ENCODE measurements at places on chromosomes 5 and 9. TPM values are rescaled to one million over a fixed set of nuclear protein-coding genes. Genes with fewer than 3 reads are reported as not detected.

The PCDHGB5 gene
- 8.6 TPM for total RNA-seq

DNA sequence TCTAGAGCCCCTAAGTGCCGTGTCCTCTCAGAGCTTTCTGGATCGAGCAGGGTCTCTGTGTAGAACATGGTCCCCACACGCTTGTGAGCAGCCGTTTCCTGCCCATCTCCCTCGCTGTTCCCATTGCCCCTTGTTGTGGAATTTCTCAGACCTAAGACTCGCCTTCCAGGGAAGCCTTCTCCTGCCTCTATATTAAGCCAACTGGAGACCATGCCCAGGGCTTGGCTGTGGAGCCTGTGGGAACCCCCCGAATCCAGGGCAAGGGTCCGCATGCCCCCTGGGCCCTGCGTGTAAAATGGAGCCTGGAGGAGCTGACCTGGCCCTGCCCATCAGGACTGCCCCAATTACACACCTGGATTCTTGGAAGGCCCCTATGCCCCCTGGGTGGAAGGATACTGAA lies 14.5 kb upstream of the SPATA31E1 start:
- DNase-seq, result no peak

- DNase-seq, result no peak
Observed at GRCh38 chr9:1580215-1580614, 434.9 kb upstream of the SMARCA2 start.

- no peak for DNase-seq
Observed at GRCh38 chr5:64462391-64462790, 43.4 kb upstream of the RGS7BP start.

DNA sequence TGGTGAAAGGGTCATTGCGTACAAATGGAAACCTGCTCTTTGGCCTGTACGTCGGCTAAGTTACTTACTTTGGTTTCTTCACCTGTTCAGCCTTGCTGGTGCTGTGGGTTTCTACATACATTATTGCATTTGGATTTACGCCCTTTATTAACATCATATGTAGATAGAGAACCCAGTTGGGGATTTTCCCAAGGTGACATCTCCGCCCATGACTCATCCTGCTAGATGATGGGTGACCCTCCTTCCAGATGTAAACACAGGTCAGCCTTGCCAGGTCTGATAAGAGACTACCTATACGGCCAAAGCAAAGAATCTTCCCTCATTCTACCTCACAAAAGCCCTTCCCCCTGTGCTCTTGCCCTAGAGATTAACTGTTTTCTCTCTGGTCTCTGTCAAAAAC lies 360.9 kb downstream of the KDM4C start:
- no peak for DNase-seq

The TMOD1 gene
- not detected for total RNA-seq

The GARIN3 gene
- total RNA-seq, result not detected

DNA sequence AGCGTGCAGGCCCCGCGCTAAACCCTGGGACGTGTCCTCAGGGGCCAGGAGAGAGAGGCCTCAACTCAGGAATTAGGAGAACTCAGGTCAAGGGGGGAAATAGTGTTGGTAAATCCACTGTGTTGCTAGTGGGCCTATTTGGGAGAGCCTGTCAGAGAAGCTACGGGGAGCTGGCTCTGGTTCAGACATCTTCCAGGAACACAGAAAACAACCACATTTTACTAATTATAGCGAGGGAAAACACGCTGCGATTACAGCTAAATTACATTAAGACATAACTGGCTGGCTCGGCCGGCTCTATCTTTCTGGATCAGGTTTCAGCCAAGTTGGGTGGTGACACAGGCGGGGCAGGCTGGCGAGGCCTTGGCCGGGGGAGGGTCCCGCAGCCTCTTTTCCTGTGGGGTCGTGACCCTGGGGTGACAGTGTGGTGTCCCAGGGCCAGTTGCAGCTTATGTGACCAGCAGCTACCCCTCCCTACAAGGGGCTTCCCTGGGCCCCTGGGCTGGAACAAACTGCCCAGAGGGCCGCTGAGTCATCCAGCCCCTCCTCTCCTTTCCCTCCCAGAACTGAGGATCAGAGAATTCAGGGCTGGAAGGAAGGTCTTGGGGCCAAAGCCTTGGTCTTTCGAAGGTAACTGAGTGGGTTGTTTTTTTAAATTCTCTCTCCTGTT lies 75.1 kb downstream of the FGF18 start:
- no peak for DNase-seq

The MARVELD2 gene
- 2.0 TPM for total RNA-seq

DNA sequence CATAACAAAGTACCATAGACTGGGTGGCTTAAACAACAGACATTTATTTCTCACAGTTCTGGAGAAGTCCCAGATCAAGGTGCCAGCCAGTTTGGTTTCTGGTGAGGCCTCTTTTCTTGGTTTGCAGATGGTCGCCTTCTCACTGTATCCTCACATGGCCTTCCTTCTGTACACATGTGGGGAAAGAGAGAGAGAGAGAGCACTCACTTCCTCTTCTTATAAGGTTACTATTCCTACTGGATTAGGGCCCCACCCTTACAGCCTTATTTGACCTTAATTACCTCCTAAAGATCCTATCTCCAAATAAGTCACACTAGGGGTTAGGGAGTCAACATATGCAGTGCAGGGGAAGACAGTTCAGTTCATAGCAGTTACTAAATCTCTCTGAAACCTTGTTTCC lies 205.6 kb upstream of the GDNF start:
- DNase-seq, result no peak

The PCDHAC2 gene
- not detected for total RNA-seq

GRCh38 chr5:160743027-160743426 lies 109.0 kb downstream of the ATP10B start:
- DNase-seq, result no peak

GRCh38 chr9:91723420-91724067 lies 226.5 kb downstream of the ROR2 start:
- DNase-seq, result no peak

The LHX3 gene
- total RNA-seq, result 0.15 TPM

DNA sequence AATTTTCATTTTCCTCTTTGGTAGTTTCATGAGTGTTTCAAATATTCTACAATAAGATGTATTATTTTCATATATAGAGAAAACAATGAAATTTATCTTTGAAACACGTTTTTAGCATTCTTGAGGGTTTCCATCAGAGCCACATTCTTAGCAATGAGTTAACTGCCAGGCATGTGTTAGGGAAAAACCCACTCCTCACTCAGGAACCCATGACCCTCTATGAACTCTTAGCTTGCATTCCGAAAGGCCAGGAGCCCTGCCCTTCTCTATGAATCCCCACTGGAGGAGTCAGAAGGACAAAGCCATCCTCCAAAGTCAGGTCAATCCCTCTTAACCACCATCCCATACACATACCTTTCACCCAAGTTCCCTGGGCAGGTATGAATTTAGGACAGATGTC lies 57.5 kb downstream of the ADAMTS12 start:
- no peak for DNase-seq

DNA sequence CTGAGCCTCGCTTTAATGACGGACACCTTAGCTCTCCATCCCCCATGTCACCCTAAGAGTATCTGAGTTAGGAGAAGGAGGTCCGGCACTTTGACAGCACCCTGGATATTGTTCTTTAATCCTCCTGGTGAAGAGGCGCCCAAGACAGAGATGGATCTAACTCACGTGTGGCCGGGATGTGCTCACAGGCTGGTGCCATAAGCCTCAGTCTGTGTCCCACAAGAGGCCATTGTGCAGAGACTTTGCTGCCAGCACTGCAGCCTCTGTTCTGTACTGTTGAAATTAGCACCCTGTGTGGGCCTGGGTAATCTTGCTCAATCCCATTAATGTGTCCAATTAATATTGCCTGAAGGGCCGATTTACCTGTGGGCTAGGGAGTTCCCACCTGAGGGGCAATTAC lies 37.7 kb downstream of the NXNL2 start:
- DNase-seq, result no peak

The SARDH gene
- 42.8 TPM for total RNA-seq

The RFX3 gene
- 22.4 TPM for total RNA-seq

DNA sequence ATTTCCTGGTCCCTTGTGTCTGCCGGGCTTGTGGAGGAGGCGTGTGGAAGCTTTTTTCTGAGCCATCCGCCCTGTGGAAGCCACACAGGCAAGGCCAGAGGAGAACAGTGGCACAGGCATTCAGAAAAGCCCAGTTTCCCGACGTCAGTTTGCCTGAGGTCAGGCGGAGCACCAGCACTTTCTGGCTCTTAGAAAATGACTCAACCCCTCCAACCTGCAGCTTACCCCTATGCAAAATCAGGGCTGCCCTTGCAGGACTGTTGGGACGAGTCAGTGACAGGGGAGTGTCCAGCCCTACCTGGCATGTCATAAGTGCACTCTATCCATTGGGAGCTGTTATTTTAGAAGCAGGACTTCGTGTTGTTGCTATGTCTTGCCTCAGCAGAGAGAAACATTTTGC lies 216.0 kb downstream of the NR3C1 start:
- no peak for DNase-seq

The FOXD4L4 gene
- total RNA-seq, result 0.53 TPM

DNA sequence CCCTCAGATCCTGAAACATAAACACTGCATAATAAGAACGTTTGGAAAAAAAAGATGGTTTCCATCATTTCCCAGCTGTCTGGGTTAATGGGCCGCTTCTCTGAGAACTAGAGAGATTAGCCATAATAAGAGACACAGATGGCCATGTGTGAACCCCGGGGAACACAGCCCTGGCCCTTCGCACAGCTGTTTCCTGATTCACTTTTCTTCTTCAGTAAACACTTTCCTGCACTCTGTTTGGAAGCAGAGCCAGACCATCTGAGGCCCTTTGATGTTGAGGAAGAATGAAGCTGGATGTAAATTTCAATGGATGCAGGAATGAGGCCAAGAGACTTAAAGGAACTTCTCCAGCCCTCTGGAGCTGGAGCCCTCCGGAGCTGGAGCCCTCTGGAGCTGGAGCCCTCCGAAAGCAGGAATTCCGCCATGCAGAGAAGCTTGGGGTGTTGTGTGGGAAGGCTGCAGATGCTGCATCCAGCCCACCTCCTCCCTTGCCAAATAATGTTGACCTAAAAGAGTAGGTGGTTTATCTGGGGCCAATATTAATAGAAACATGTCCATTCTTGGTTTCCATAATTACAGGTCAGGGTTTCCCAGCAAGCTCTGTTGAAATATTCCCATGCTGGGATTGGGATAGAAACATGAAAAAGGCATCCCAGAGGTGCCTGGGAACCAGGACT lies 218.9 kb downstream of the NXNL2 start:
- DNase-seq, result no peak

DNA sequence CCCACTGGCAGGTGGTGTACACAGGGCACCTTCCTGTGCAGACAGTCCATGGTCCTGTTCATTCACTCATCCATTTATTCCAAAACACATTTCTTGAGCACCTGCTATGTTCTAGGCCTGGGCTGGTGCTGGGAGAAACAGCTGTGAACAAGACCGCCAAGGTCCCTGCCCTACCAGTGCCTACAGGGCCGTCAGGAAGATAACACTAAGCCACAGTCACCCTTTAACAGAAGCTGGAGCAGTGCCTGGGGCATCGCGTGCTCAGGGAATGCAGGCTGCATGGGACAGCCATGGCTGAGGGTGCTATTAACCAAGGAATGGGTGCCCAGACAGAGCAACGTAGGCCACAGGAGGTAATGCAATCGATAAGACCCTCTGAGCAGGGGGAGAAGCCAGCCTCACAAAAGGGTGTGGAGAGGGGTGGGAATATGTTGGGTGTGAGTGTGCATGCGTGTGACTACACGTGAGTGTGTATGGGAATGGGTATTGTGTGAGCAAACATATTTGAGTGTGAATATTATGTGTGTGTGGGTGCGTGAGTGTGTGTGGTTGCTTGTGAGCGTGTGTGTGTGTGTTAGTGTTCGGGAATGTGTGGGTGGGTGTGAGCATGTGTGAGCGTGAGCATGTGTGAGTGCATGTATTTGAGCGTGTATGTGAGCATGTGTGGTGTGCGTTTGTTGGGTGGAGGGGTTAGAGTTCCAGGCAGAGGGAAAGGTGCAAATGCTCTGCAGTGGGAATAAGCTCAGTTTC lies 19.1 kb downstream of the DUSP1 start:
- no peak for DNase-seq

The C8G gene
- 2.2 TPM for total RNA-seq

DNA sequence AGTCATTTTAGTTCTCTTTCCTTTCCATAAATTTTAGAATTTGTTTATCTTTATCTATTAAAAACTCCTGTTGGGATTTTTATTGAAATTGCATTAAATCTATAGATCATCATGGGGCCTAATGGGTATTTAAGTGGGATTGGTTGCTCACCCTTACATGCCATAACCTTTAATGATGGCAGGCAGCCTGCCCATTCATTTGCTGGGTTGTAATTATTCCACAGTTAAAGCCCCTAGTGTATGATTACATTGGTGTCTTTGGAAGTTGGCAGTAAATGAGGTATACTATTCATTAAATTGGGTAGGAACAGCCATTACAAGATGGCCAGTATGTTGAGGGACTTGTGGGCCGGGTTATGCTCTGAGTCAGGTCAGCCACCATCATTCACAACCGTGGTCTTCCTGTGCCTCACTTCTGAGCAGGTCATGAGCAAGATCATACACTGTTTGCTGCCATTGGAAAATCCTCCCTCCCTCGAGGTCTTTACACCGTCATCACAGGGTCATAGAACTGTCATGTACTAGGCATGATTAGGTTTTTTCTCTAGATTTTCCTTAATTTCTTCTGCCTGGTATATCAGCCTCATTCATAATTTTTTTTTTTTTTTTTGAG lies 59.5 kb downstream of the CYSTM1 start:
- no peak for DNase-seq

- no peak for DNase-seq
Observed at GRCh38 chr5:21071986-21072385, 1084.0 kb upstream of the CDH18 start.
